ENCODE measurements at places on chromosomes 12 and 14. TPM values are rescaled to one million over a fixed set of nuclear protein-coding genes. Genes with fewer than 3 reads are reported as not detected.

DNA sequence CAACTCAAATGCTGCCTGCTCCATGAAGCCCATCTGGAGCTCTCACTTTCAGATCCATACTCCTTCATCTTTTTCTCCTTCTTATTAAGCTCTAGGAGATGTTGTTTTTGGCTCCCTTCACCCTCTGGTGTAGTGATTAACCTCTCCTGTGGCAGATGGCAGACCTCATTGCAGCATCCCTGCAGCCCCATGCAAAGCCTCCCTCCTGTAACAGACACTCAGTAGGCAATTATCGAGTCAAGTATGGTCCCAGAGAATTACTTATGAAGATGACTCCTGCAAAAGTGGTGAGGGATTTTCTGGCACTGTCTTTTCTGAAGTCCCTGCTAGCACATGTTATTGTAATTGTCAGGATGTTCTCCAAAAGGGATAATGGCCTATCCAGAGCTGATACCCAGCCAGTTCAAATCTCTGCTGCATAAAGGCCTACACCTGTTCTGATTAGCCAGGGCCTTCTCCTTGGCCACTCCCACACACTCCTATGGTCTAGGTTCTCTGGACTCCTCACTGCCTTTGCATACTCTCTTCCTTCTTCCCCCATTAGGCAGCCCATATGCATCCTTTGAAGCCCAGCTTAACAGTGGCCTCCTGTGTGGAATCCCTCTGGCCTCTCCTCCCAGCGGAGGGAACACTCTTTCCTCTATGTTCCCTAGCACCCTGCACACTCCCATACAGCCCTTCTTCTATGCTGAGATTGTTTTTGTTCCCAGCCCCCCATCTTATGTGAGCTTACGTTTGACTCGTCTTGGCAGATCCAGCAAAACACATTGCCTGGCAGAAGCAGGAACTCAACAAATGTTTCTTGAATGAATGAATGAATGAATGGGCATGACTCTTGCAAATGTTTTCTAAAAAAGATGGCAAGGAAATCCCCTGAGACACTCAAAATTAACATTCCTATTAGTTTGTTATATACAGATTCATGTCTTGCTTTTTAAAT is 43.9 kb upstream of the MDM1 start:
- DNase-seq = no peak

GRCh38 chr12:132354211-132354981 is 25.0 kb upstream of the GALNT9 start:
- no peak for DNase-seq

The EML5 gene
- 0.52 TPM for total RNA-seq

GRCh38 chr14:78933948-78934524 is 763.9 kb downstream of the NRXN3 start:
- peak; percentile 5 for DNase-seq

The HOXC12 gene
- total RNA-seq = not detected

DNA sequence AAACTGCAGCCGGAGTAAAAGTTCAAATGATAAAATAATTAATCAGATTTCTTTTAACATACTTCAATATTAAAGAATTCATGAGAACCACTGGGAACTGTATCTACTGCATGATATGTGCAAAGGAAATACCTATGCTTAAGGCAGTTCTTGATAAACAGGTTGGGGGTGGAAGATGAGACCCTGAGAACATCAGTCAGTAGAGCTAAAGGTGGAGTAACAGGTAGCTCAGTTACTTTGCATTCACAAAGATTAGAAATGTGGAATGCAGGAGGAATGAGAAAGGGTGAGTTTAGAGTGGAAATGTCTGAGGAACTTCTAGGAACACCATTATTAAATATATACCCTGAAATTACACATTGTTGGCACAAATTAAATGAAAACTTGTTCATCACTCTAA is 78.6 kb downstream of the COX16 start:
- no peak for DNase-seq

DNA sequence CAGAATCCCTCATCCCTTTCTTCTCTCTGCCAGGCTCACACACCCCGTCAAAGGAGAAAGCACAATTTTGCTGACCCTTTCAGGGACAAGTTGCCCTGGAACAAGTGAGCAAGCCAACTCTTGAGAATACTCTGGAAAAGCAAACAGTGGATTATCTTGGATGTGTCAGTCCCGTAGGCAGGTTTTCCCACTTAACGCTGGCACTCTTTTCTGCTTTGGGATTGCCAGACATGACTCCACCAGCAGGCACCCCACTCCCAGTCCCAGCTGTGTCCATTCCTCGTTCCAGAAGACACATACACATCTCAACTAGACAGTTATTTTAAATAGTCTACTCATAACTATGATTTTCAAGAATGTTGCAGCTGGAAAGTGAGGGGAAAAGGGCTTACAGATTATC is 145.5 kb upstream of the CDKN3 start:
- DNase-seq = no peak

GRCh38 chr14:83096092-83096491 is 1562.4 kb upstream of the SEL1L start:
- no peak for DNase-seq

The TOMM20L gene
- not detected for total RNA-seq

GRCh38 chr12:94122591-94122990 is 25.8 kb upstream of the PLXNC1 start:
- no peak for DNase-seq

GRCh38 chr12:26431211-26431610 is 235.8 kb downstream of the SSPN start:
- no peak for DNase-seq

- no peak for DNase-seq
Measured at GRCh38 chr14:50339178-50339804, 27.2 kb downstream of the DMAC2L start.

The KRT3 gene
- total RNA-seq = not detected

GRCh38 chr12:112319395-112319794 is 62.8 kb downstream of the HECTD4 start:
- DNase-seq = no peak

The GPR65 gene
- 0.09 TPM for total RNA-seq

The RIPK3 gene
- 12.6 TPM for total RNA-seq

DNA sequence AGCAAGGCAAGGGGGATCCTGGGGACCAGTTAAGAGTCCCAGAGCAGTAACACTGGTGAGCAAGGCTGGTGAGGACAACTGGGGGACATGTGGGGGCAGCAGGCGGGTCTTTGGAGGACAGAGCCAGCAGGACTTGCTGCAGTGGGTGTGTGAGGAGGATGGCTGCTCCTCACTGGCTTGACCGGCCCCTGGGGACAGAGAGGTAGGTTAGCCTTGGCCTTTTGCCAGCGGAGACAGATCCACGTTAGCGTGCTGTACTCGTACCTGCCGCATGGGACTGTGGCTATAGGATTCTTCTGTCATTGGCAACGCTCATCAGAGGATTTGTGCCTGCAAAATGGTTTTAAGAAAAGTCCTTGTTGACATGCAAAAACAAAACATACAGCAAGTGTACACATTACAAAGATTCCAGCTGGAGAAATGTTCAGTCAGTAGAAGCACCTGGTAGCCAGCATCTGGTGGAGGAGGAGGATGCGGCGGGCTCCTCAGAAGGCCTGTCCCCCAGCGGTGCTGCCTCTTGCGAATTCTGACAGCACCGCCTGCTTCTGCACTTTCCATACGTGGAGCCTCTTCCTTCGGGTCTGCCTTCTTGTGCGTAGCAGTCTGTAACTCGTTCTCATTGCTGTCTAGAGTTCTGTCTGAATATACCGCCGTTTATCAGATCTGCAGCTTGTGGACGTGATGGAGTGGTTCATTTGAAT is 91.3 kb downstream of the EP400 start:
- DNase-seq = no peak

GRCh38 chr12:69405566-69405865 is 46.0 kb downstream of the YEATS4 start:
- DNase-seq = peak; percentile 72

GRCh38 chr12:8048906-8049305 is 16.4 kb downstream of the FOXJ2 start:
- no peak for DNase-seq

The AMN gene
- 17.0 TPM for total RNA-seq

- DNase-seq = no peak
Measured at GRCh38 chr12:77837876-77838291, 7.2 kb downstream of the NAV3 start.

GRCh38 chr12:98232753-98233390 is 282.5 kb upstream of the TMPO start:
- no peak for DNase-seq

The RNASE3 gene
- total RNA-seq = not detected
